Stimulated activated CD4-positive, alpha-beta T cell treated with anti-CD3 and anti-CD28 coated beads, Interleukin-12 subunit alpha, Interleukin-12 subunit beta, amount 100 ng/mL, for 48 hours (primary cell): ENCODE measurements at places on chromosomes 11 and 22.

- no peak for DNase-seq
Observed at GRCh38 chr11:103680826-103681225, 355.6 kb upstream of the DDI1 start.

GRCh38 chr11:66042996-66043906, 5.7 kb downstream of the GAL3ST3 start:
- DNase-seq = no peak

- no peak for DNase-seq
Observed at GRCh38 chr22:23754980-23755636, 883 bp upstream of the VPREB3 start.

DNA sequence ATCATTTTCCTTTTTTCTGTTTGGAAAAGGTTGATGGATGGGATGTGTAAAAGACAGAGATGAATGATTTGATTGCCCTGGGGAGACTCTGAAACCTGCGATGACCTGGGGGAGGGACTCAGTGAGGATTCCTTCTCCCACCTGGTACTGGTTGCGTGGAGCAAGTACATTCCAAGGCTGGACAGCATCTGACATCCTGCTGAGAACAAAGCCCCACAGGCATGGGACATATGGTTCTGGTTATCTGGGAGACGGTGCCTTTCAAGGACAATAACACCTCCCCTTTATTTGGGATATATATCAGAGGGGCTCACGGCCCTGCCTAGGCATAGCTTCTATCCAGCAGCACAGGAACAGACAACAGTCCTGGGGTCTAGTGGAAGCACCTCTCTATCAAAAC, 527.8 kb downstream of the METTL15 start:
- no peak for DNase-seq

DNA sequence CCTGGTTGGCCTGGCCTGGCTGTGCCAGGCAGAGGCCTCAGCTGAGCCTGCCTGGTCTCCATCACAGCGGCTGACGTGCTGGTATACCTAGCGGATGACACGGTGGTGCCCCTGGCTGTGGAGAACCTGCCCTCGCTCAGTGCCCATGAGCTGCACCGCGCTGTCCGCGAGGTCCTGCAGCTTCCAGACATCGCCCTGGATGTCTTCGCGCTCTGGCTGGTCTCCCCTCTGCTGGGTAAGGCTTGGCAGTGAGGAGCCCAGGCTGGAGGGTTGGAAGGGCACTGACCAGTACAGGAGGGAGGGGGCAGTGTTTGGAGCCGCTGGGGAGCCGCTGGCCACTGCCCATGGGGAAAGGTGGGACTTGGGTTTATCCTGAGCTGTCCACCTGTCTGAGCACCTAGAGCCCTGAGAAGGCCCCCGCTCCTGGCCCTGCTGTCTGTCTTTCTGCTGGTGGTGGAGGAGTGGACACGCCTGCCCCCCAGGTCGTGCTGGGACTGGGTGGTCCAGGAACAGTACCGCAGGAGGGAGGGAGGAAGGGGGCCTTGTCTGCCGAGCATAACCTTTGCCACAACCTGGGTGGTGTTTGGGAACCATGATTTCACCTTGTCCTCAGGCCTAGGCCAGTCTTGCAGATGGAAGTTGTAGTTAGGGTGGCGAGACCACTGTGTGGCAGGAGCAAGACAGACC, 3.0 kb downstream of the FRMD8 start:
- no peak for DNase-seq

- DNase-seq = no peak
Observed at GRCh38 chr11:57903011-57903410, 120.7 kb upstream of the OR9Q1 start.

DNA sequence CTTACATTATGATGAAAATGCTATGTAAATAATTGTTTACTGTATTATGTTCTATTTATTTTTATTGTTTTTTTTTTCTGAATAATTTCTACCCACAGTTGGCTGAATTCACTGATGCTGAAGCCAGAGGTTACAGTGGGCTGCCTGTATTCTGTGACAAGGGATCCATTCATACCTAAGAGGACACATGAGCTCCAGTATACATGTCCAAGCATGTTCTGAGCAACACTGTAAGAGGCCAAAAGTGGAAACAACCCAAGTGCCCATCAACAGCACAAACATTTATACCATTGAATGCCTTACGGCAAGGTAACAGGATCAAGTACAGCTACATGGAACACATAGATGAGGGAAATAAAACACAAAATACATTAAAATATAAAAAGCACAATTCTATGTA, 1.4 kb upstream of the SRSF8 start:
- no peak for DNase-seq

GRCh38 chr11:35144136-35144741, 5.3 kb downstream of the CD44 start:
- DNase-seq = no peak

DNA sequence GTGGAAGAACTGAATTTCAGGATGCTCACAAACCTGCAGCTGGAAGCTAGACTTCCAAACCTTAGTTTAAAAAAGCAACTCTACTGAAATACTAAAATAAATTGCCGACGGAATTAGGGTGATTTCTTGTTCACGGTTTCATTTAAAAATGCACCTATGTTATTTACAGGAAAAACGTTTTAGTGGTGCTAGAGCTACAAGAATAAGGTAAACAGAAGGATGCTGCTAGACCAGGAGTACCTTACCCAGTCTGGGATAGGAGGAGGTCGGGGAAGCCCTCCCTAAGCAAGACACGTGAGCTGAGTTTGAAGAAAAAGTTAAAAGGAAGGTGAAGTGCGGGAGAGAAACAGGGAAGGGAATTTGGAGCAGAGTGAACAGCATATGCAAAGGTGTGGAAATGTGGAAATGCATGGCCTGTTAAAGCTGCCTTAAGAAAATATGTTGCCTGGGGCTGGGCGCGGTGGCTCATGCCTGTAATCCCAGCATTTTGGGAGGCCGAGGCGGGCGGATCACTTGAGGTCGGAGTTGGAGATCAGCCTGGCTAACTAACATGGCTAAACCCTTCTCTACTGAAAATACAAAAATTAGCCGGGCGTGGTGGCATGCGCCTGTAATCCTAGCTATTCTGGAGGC, 1.4 kb upstream of the FTH1 start:
- DNase-seq = no peak

DNA sequence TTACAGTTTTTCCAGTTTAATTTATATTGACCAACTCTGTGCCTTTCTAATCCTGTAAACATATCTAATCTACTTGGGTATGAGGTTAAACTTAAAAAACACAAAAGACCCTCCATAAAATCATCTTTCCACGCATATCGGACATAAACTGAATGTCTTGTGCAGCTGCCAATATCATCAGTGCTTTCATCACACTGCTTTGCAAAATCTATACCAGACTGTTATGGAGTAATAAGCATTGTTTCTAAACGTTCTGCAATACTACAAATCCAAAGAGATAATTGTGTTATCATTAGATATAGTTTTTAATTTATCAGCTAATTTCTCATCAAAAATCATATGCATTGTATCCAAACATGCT, 36.1 kb upstream of the AMPD3 start:
- DNase-seq = no peak

GRCh38 chr11:8286886-8287285, 23.2 kb upstream of the LMO1 start:
- no peak for DNase-seq

GRCh38 chr11:104490182-104490581, 326.2 kb upstream of the PDGFD start:
- DNase-seq = no peak

GRCh38 chr22:42887120-42887519, 30.0 kb upstream of the ARFGAP3 start:
- no peak for DNase-seq

- no peak for DNase-seq
Observed at GRCh38 chr11:63493127-63493526, 2.2 kb upstream of the PLAAT5 start.

DNA sequence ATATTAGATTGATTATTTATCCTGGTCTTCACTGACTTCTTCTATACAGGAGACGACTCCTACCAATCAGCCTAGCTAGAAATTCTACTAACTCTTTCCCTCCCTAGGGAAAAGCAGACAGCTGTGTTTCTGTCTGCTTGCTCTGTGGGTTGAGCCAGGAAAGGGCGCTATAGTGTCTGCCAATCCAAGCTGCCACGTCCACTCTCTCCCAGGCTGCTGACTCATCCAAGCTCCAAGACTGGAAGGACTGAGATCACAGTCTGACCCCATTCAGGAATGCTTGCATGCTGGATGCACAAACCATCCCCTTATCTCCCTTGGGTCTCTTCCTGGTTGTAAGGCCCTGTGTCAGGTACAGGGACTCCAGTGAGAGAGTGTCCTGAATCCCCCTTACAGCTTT, 955.6 kb downstream of the OPCML start:
- no peak for DNase-seq

- no peak for DNase-seq
Observed at GRCh38 chr11:92969634-92970347, at the start of gene MTNR1B. Gene MTNR1B (plus strand): TSS chr11:92969651. CDS start chr11:92969726, 75 bp downstream.

DNA sequence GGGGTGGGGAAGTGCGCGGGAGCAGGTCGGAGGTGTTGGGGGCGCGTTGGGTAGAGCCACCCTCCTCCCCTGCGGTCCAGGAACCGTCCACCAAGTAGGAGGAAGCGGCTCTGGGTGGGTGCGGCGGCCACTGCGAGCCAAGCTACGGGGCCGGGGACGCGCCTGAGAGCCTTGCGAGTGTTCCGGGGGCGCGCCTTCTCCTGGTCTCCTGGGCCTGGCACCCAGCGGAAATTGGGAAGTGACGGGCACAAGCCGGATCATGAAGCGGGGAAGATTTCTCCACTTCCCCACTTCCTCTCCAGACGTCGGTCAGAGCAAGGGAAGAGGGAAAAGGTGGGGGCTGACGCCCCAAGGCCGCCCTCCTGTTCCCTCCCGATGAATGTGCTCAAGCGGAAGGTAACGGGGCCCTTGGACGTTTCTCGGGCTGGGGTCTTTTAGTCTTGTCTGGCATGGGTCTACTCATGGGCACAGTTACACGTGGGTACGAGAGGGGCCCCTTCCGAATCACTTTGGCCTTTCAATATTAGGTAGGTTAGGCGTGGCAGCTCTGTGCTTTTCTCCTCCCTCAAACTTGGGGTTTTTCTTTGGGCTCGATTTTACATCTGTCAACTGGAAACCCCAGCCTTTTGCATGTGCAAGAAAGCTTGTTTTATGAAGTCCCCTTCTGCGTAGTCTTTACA, 865 bp downstream of the RBM14 start:
- DNase-seq = no peak

GRCh38 chr11:90635151-90635550, 412.3 kb upstream of the CHORDC1 start:
- no peak for DNase-seq

GRCh38 chr11:88359114-88359513, 21.6 kb upstream of the CTSC start:
- DNase-seq = no peak

GRCh38 chr11:73001615-73002014, 140.5 kb downstream of the FCHSD2 start:
- DNase-seq = no peak

- DNase-seq = peak; percentile 62
Observed at GRCh38 chr22:19855504-19856409, 1.1 kb upstream of the GNB1L start.
